ENCODE measurements at places on chromosomes 16 and 17.

DNA sequence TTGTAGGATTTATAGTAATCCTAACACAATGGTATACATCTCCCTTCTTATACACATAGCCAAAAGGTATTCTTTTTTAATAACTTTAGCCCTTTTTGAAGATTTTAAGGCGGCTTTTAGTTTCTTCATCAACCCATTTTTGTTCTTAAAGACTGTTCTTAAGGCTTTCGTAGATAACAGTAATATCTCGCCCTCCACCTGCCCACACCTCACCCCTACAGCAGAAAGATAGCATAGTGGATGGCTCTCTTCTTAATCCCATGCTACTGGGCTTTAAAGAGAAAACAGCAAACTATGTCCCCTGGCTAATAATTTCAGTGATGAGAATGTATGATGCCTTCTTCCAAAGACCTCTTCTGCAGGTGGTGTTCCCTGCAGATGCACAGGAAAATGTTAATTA, 8.6 kb downstream of the IGSF6 start:
- no peak for DNase-seq

DNA sequence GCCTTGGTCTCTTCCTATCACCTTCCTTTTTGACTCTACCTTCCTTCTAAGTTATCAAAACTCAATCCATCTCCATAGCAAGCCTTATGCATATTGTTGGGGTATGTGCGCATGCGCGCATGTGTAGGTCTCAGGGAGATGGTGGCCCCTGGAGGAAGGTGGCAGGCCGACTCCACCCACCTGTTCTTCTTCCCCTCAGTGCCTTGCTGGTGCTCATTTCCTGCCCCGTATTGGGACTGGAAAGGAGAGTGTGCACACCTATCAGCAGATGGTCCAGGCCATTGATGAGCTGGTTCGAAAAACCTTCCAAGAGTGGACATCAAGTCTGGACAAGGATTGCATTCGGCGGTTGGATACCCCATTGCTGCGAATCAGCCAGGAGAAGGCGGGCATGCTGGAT, 25.2 kb downstream of the DNAH2 start:
- DNase-seq, result no peak

DNA sequence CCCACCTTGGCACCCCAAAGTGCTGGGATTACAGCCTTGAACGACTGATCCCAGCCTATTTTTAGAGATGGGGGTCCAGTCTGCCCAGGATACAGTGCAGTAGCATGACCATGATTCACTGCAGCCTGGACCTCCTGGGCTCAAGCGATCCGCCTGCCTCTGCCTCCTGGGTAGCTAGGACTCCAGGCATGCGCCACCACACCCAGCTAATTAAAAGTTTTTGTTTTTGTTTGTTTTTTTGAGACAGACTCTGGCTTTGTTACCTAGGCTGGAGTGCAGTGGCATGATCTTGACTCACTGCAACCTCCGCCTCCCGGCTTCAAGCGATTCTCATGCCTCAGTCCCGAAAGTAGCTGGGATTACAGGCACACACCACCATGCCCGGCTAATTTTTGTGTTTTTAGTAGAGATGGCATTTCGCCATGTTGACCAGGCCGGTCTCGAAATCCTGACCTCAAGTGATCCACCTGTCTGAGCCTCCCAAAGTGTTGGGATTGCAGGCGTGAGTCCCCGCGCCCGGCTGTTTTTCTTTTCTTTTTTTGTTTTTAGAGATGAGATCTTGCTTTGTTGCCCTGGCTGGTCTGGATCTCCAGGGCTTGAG, 2.3 kb upstream of the PAFAH1B1 start:
- no peak for DNase-seq

- no peak for DNase-seq
Measured at GRCh38 chr16:64865069-64865696, 256.7 kb downstream of the CDH11 start.

DNA sequence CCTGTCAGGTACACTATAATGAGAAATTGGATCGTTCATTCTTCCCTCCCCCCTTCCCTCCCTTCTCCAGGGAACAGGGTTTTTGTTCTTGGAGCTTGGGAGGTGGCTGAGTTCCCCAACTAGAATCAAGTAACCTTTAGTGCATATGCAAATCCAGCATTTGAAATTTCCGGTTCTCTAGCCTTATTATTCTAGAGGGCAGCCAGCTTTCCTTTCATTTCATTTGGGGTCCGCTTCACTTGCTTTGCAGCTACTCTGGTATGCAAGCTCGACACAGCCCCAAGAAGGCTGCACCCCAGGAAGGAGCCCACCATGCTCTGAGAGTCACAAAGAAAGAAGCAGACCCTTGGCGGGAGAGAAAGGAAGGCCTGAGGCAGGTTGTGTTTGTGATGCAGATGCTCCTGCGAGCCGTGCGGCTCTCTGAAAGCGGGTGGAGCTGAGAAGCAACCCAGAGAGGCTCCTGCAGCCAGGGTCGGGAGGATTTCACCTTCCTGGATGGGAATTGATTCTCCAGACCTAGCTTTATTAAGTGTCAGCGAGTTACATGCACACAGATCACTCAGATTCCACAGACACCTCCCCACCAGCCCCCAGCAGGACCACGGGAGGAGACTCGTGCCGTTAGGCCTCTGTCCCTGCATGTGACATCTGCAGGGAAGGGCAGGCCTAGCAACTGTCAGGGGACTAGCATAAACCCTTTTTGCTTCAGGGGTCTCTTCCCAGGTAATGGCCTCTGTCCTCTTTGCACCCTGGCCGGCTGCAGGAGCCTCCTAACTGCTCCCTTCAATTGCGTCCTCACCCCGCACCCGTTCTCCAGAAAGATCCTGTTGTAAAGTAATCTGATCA, 34.5 kb downstream of the PMM2 start:
- DNase-seq, result no peak

DNA sequence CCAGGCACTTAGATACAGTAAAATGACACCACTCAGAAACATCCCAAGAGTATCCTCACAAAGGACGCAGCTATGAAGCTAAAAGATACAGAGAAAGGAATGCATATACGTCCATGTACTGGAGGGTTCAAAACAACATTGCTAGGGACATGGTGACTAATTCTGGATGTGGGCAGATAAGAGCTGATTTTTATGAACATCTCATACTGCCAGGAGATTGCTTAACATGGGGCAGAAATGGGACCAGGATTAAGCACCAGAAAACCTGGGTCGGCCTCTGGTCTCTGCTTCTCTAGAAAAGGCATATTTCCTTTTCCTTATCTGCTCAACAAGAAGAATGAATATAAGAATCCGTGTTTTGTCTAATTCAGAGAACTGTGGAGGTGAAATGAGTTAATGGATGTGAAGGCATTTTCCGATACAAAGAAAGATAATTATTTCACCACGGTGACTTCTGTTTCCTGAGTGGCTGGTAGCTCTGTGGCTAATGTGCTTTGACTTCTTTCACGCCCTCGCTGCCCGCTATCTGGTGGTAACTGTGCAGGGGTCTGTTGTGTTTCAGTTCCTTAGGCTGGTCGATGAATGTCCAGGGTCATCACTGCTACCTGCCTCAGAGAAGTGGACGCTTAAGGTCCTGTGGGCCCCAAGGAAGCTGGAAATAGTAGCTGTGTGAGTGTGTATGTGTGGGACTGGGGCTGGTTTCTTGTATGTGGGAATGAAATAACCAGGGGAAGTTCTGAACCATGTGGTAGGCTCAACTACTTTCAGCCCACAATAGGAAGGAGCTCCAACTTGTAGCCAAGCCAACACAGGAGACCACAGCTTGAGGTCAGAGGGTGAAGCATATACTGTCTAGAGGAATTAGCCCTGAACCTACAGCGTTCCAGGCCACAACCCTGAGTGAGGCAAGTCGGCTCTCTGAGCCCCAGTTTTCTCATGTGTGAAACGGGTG, 15.8 kb upstream of the CCL5 start:
- peak; percentile 81 for DNase-seq

- no peak for DNase-seq
Measured at GRCh38 chr17:81888105-81888987, 3.0 kb downstream of the ALYREF start.

GRCh38 chr16:20320592-20320991, 6.7 kb downstream of the GP2 start:
- DNase-seq, result no peak

DNA sequence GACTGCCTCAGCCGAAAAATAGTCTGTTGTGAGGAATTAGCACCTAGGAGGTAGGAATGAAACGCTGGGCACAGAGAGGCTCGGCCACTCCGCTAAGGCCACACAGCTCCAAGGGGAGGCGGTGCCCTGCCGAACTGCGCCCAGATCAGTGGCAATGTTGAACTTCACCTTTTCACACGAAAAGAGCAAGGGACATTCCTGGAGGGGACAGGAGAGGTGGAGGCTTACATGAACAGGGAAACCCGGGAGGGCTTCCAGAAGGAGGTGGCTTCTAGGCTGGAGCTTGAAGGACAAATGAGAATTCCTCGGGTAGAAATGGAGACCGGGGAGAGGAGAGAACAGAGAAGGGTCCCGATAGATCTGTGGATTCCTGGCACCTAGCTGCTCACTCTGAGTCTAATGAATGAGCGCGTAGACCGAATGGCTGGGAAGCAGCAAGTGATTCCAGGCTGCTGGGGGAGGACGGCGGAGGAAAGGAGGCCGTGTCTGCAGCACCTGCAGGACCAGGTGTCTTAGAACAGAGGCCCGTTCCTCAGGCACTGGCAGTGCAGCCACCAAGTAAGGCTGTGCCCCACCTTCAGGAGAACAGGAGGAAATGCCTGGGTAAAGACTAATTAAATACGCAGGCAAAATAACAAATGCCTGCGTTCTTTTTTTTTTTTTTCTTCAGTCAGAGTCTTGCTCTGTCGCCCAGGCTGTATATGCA, 722 bp upstream of the SLC38A10 start:
- DNase-seq, result peak; percentile 43

DNA sequence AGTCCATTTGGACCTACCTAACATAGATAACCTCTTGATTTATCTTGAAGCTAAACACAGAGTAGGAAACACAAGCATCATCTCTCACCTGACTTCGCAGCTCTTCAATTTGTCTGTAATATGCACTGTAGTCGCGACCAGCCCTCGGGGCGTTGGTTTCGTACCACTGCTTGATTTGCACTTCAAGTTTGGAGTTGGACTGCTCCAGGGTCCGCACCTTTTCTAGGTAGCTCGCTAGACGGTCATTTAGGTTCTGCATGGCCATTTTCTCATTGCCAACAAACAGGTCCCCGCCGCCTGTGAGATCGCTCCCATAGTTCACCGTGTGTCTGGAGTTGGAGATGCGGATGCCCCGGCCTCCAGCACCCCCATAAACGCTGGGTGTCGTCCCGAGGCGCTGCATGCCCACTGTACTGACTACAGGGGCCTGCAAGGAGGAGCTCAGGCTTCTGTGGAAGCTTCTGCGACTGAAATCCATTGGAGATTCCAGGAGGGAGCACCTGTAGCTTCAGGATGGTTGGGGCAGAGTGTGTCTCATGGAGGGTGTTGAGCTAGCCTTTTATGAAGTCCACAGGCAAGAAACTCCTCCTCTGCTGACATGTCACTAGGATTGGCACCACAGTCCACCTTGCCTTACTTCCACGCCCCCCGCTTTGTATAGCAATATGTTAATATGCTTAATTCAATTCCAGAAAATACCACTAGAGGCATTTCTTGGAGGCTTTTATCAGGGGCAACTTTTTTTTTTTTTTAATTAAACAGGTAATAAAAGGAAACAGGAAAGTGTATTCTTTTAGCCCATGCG, at the start of gene KRT20:
Gene KRT20, minus strand, starts transcription at position 535 of the 805 bp plus-strand sequence. Its CDS starts 57 bp downstream, at position 478.
- DNase-seq, result no peak
